Stimulated activated CD8-positive, alpha-beta memory T cell treated with anti-CD3 and anti-CD28 coated beads, Interleukin-4, amount 100 ng/mL, for 1 hour (primary cell): ENCODE measurements at places on chromosomes 5 and 9.

DNA sequence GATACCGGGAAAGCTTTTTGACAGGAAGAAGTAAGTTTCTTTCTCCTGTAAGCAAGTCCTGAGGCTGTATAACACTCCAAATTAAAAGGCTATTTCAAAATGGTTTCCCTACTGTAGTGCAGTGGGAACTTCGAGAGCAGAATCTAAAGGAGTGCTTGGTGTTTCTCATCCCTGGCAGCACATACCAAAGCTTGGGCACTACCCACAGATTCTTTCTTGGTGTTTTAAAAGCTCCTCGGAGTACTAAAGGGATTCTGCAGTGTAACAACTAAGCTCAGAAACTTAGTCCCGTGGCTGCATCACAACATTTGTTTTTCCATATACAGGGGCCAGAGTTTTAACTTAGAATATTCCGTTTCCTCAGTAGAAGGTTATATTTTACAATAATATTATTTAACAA lies 5.6 kb upstream of the APC start:
- DNase-seq, result no peak

GRCh38 chr9:131714161-131714646 lies 25.7 kb downstream of the RAPGEF1 start:
- no peak for DNase-seq

DNA sequence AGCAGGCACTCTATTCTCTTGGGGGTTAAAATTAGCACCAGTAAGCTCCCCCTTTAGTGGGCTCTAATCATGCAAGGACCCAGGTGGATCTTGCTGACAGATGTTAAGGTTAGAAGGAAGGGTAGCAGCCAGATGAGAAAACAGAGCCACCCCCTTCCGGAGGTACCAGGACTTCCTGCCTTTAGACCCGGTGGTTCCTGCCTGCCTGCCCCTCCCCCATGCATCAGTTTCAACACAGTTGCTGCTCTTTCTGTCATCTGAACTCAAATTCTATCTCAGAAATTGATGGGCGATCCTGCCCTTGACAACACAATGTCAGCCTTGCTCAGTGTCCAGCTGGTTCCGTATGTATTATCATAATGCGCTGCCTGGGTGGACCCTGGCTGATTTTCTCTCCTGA lies 287.3 kb downstream of the EBF1 start:
- no peak for DNase-seq

DNA sequence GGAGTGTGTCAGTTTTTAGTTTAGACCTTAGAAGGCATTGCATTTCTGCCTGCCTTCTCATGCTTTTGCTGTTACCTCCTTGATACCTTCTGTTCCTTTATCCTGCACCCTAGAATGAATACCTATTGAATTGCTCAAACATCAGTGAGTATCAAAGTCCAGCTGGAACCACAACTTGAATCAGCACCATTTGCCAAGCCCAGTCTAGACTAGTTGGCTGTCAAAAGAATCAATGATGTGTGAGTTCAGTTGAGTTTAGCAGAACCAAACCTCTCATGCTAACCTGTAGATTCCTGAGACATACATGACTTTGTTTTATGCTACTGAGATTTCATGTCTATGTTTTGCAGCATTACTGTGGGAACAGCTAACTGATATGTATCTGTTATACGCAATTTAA lies 116.6 kb downstream of the FAM170A start:
- DNase-seq, result no peak

- DNase-seq, result no peak
These were observed 2.2 kb downstream of the ZSWIM6 start for GRCh38 chr5:61333954-61334867.

DNA sequence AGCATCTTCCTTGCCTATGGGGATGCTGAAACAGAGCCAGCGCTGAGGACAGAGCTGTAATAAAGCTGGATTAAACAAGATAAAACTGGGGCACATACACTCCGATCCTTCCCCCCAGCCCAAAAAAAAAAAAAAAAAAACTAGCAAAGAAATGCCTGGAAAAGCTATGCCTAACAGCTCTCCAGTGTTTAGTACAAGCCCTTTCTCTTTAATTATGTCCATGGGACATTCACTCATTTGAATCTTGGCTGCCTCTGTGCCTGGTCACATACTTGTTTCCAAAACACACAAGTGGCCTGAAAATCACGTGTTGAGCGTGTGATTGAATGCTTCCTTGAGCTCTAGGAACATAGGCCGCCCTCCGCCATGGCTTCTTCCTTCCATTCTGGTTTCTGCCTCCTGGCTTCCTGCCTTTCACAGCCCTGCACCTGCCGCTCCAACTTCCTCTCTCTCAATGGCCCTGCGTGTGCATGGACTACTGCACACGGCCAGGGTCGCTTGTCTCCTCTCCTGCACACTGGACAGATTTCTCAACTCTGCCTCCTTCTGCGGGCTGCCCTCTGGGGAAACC lies 111.0 kb upstream of the RETREG1 start:
- no peak for DNase-seq

DNA sequence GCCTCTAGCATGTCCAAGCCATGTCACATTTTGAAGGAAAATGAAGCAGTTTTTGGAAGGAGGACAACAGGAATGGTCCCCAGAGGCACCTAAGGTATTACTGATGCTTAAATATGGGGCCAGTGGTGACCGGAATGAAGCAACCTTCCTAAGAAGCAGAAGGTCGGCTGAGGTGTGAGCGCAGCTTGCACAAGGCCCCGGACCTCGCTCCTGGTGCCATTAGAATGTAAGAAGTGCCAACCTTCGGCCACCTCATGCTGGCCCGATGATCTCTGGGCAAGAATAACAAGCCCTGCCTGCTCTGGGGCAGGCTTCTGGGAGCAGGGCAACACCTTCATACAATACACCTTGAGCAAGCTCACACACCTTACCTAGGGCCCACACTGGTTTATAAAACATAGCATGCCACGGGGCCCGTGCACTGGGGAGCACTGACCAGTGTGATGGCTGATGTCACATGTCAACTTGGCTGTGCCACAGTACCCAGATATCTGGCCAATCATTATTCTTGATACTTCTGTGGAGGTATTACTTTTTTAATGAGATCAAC lies 21.9 kb downstream of the SEMA4D start:
- no peak for DNase-seq

DNA sequence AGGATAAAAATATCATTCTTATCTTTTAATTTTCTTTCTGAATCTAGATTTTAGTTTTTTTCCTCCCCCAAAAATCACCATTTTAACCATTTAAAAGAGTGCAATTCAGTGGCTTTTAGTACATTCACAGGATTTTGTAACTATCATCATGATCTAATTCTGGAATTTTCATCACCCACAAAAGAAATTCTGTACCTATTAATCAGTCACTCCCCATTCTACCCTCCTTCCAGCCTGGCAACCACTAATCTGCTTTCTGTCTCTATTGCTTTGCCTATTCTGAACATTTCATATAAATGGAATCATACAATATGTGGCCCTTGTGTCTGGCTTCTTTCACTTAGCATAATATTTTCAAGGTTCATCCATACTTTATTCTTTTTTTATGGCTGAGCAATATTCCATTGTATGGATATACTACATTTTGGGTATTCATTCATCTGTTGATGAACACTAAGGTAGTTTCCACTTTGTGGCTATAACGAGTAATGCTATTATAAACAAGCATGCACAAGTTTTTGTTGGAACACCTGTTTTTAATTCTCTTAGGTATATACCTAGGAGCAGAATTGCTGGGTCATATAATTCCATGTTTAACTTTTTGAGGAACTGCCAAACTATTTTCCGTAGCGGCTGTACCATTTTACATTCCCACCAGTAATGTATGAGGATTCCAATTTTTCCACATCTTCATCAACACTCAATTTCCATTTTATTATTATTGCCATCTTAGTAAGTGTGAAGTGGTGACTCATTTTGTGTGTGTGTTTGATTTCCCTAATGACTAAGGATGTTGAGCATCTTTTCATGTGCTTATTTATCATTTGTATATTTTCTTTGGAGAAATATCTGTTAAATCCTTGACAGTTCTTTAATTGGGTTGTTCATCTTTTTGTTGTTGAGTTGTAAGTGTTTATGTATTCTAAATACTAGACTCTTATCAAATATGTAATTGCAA lies 340.3 kb downstream of the CWC27 start:
- DNase-seq, result no peak
